Activated CD4-positive, alpha-beta memory T cell treated with anti-CD3 and anti-CD28 coated beads, Interleukin-2, amount 10 ng/mL, durations not matched to agents 7 days and 5 days (primary cell): ENCODE measurements at places on chromosomes 5 and 9. TPM values are rescaled to one million over a fixed set of nuclear protein-coding genes. Genes with fewer than 3 reads are reported as not detected.

GRCh38 chr9:124164811-124165210 is 92.9 kb upstream of the NEK6 start:
- no peaks in the 10 kb centered on the region for H3K4me1 ChIP-seq
- H3K36me3 ChIP-seq: peaks cover 5% of the 10 kb centered on the region
- no peak overlapping the region for H3K27ac ChIP-seq
- H3K4me3 ChIP-seq: no peak overlapping the region
- DNase-seq: no peak

- no peaks in the 10 kb centered on the region for H3K36me3 ChIP-seq
- no peak overlapping the region for H3K4me3 ChIP-seq
- H3K27me3 ChIP-seq: peaks cover 2% of the 10 kb centered on the region
- DNase-seq: no peak
- H3K27ac ChIP-seq: no peak overlapping the region
These were observed 268.0 kb upstream of the MVB12B start for GRCh38 chr9:126058591-126058990.

DNA sequence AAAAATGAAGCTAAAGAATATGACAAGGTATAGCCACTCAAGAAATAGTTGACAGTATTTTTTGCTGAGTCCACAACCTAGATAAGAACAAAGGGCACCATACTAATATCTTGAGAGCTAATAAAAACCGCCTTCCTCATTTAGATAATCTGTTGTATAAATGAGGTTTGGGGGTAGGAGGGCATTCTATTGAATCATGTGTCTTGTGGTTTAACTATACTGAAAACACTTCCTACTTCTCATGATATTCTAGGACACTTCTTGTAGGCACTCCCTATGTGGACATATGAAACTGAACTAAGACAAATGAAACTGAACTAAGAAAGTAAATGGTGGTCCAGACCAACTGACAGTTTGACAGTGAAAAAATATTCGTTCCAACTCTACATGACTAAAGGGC is 1268.5 kb upstream of the C9orf72 start:
- H3K4me3 ChIP-seq: no peak overlapping the region
- H3K27me3 ChIP-seq: no peaks in the 10 kb centered on the region
- no peak overlapping the region for H3K27ac ChIP-seq
- no peak for DNase-seq

GRCh38 chr5:25255128-25255527 is 610.4 kb upstream of the CDH10 start:
- DNase-seq: no peak
- no peak overlapping the region for H3K27ac ChIP-seq
- H3K4me3 ChIP-seq: no peak overlapping the region
- H3K4me1 ChIP-seq: no peaks in the 10 kb centered on the region

DNA sequence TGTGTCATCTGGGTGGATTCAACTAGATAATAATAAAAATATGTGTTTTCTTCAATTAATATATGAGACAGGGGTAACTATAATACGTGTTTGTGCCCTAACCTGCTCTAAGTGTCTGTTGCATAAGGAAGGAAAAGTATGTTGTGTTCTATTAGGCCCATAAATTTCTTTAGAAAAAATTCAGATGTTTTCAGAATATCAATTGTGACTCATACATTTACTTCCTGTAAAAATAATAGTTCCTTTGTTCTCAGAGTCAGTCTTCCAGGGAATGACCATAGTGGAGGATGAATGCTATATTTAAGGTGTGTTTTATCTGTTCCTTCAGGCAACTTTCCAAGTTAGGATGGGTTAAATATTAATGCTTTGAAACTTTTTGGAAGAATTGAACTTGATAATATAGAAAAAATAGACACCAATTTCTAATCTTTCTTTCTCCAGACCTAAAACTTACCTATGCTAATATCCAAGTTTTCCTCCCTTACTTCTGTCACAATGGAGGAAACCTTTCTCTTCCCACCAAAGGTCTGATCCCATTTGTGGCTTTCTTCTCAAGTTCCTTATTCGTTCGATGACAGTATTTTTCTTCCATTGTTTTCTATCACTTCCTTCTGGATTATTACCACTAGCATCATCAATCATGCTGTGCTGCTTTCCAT is 49.9 kb downstream of the ISL1 start:
- no peak overlapping the region for H3K27ac ChIP-seq
- H3K4me1 ChIP-seq: no peaks in the 10 kb centered on the region
- no peaks in the 10 kb centered on the region for H3K36me3 ChIP-seq
- no peak for DNase-seq
- no peak overlapping the region for H3K4me3 ChIP-seq

- peak; percentile 22 for DNase-seq
- peaks cover 19% of the 10 kb centered on the region for H3K27me3 ChIP-seq
- H3K4me3 ChIP-seq: peak overlapping the region; percentile 78
- peaks cover 5% of the 10 kb centered on the region for H3K36me3 ChIP-seq
- no peak overlapping the region for H3K27ac ChIP-seq
These were observed 644 bp downstream of the NIM1K start for GRCh38 chr5:43192558-43193180.

DNA sequence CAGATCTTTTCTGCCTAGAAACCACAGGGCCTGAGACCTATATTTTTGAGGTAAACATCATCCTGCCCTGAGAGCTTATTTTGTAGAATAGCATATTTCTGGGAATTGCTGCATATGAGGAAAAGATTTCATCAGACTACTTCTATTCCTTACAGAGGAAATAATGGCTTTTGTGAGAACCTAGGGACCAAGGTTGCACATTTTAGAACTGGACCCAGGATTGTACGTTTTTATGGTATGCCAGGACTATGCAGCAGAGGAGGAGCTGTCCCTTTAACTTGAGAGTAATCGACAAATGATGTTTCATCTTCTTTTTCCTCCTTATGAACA is 2.2 kb upstream of the ALDH1A1 start:
- no peaks in the 10 kb centered on the region for H3K36me3 ChIP-seq
- H3K4me3 ChIP-seq: no peak overlapping the region

GRCh38 chr5:73450672-73451223 is 2.2 kb upstream of the FOXD1 start:
- no peak overlapping the region for H3K27ac ChIP-seq
- H3K4me3 ChIP-seq: peak overlapping the region; percentile 24
- peaks cover 74% of the 10 kb centered on the region for H3K27me3 ChIP-seq

GRCh38 chr9:105264380-105264779 is 19.9 kb downstream of the SLC44A1 start:
- peaks cover 10% of the 10 kb centered on the region for H3K36me3 ChIP-seq
- DNase-seq: no peak
- H3K4me3 ChIP-seq: peak overlapping the region; percentile 3
- peaks cover 27% of the 10 kb centered on the region for H3K4me1 ChIP-seq

DNA sequence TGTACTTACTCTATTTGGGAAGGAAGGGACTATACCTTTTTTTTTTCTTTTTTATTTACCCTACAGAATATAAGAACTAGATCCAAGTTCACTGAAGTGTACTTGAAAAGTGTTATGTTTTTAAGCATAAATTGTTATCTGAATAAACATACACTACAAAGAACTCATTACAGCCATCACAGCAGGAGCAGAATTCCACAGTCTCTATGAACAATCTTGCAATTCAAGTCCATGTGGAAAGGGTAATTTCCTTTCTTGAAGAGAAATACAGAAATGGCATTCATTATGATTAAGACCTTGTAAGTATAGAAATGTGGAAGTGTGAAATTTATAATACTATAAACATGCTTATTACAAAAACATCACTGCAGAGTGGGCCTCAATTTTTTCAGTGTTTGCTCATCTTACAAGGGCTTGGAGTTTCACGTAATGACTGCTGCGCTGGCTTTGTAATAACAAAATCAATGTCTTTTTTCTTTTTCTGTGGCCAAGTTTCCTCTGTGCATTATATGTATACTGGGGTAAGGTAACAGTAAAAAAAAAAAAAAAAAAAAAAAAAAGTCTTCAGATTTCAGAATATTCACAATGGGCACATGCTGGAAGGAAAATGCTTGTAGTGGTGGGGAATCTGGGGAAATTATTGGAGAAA is 77.0 kb upstream of the GNA14 start:
- H3K36me3 ChIP-seq: peaks cover 48% of the 10 kb centered on the region
- DNase-seq: no peak
- H3K4me3 ChIP-seq: no peak overlapping the region
- no peaks in the 10 kb centered on the region for H3K27me3 ChIP-seq

GRCh38 chr9:37507566-37508134 is 21.9 kb downstream of the POLR1E start:
- no peak overlapping the region for H3K27ac ChIP-seq
- DNase-seq: no peak
- H3K27me3 ChIP-seq: no peaks in the 10 kb centered on the region
- no peak overlapping the region for H3K4me3 ChIP-seq

DNA sequence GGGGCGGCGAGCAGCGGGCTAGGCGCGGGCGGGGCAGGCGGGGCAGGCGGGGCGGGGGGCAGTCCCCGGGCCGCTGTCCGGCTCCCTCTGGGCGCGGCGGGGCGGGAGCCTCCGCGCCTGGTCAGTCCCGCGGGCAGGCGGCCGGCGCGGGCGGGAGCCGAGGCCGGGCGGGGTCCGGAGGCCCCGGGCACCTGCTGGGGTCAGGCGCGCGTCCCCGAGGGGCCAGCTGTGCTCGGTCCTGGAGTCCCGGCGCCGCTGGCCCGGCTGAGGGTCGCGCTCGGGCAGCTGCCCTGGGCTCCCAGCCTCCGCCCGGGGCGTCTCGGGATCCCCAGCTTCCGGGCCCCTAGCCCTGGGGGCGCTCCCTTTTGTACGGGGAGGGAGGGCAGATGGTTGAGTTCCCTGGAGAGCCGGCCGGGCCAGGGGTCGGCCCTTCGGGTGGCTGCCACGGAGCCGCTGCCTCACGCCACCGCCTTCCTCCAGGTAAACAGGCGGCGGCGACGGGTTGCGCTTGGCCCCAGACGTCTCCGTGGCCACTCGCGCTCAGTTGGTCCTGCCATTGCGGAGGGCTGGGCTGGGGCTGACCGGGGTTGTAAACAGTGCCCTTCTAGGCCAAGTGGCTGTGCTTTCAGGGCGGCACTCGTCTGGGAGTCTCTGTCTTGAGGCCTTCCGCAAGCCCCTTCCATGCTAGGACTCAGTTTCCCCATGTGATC is 473 bp downstream of the ZBTB34 start:
- peak; percentile 35 for DNase-seq
- peak overlapping the region; percentile 79 for H3K4me3 ChIP-seq
- peaks cover 25% of the 10 kb centered on the region for H3K4me1 ChIP-seq

DNA sequence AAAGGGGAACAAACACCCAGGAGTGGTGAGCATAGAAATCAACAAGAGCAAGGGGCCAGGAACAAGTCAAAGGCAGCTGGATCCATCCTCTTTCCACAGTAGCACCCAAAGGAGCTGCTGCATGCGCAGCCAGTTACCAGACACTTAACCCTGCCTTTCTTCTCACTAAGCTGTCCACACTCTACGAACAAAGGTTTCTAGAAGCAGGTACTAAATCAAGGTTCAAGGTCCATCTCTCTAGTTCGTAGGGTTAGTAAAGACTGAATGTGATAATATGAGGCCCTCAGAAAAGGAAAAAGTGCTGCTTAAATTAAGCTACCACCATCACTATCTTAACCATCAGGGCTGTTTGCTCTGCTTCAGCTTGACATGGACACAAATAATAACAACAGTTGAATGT is 121.2 kb upstream of the NIPBL start:
- no peaks in the 10 kb centered on the region for H3K4me1 ChIP-seq
- peaks cover 17% of the 10 kb centered on the region for H3K27me3 ChIP-seq
- H3K27ac ChIP-seq: no peak overlapping the region

DNA sequence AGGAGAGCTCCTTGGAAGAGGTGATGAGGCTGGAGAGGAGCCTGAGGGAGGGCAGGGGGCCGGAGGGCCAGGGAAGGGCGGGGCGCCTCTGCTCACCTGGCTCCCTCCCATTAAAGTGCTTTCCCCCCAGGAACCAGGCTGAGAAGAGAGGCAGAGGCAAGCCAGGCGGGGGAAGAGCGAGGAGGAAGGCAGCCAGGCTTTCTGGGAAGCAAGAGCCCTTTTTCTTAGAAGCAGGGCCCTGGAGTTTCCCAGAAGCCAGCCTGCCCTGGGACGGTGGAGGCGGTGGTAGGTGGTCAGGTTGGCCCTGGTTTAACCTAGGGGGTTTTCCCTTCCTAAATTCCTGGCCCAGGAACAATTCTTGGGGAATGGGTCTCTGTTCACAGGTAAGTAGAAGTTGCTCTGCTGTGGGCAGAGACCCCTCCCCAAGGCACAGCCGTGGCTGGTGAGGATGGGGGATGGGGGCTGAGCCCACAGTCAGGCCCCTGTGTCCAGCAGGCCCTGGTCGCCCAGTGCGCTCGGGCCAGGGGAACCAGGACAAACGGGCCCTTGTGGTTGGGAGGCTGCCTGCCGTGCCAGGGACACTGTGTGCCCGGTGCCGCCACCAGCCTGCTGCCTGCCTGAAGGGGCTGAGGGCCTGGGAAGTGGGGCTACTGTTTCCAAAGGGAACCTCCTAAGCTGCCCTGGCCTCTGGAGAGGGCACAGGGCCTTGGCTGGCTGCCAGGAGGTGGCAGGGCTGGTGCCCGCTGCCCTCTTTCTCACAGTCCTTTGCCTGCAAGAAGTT is 16.6 kb upstream of the RALGDS start:
- peaks cover 90% of the 10 kb centered on the region for H3K4me1 ChIP-seq
- peaks cover 16% of the 10 kb centered on the region for H3K36me3 ChIP-seq
- peak overlapping the region; percentile 99 for H3K27ac ChIP-seq
- peak; percentile 64 for DNase-seq
- peak overlapping the region; percentile 22 for H3K4me3 ChIP-seq
- H3K27me3 ChIP-seq: no peaks in the 10 kb centered on the region

- H3K4me1 ChIP-seq: peaks cover 62% of the 10 kb centered on the region
- peak; percentile 72 for DNase-seq
- peaks cover 7% of the 10 kb centered on the region for H3K27me3 ChIP-seq
- H3K36me3 ChIP-seq: peaks cover 7% of the 10 kb centered on the region
- peak overlapping the region; percentile 78 for H3K4me3 ChIP-seq
- H3K27ac ChIP-seq: peak overlapping the region; percentile 86
These were observed 64.3 kb downstream of the RXRA start for GRCh38 chr9:134390537-134390936.

GRCh38 chr5:124745928-124746915 is at the start of gene ZNF608:
Gene ZNF608, minus strand, starts transcription at chr5:124746639. Its CDS starts 1,650 bp downstream, at chr5:124744989.
- DNase-seq: no peak
- no peak within 1 kb of the TSS for H3K4me3 ChIP-seq
- H3K4me1 ChIP-seq: no peaks in the 10 kb centered on the region
- H3K27me3 ChIP-seq: peaks cover 42% of the 10 kb centered on the region
- no peaks in the 10 kb centered on the region for H3K36me3 ChIP-seq

GRCh38 chr5:3542158-3542557 is 53.5 kb upstream of the IRX1 start:
- no peak for DNase-seq
- no peaks in the 10 kb centered on the region for H3K4me1 ChIP-seq
- no peaks in the 10 kb centered on the region for H3K36me3 ChIP-seq
- H3K4me3 ChIP-seq: no peak overlapping the region
- H3K27me3 ChIP-seq: no peaks in the 10 kb centered on the region

The ENHO gene
- not detected for total RNA-seq

The SEMA6A gene
- not detected for total RNA-seq

The GFPT2 gene
- total RNA-seq: not detected

The ATP6V0E1 gene
- total RNA-seq: 163 TPM

The ST8SIA4 gene
- 72.1 TPM for total RNA-seq

The POLR1E gene
- total RNA-seq: 29.2 TPM

The TMEM245 gene
- 33.3 TPM for total RNA-seq

The ELOVL7 gene
- 1.1 TPM for total RNA-seq

The CDH9 gene
- total RNA-seq: not detected

The SLC36A2 gene
- not detected for total RNA-seq

The PDGFRB gene
- 9.0 TPM for total RNA-seq

The FOCAD gene
- total RNA-seq: 30.7 TPM

The GABBR2 gene
- not detected for total RNA-seq

The MYOZ3 gene
- not detected for total RNA-seq

The FAM221B gene
- total RNA-seq: not detected

The HTR1A gene
- not detected for total RNA-seq

The LECT2 gene
- not detected for total RNA-seq
